ENCODE measurements at places on chromosomes 4 and X.
A peak's percentile ranks its signal among the peaks of the same experiment; 100 is the strongest.

DNA sequence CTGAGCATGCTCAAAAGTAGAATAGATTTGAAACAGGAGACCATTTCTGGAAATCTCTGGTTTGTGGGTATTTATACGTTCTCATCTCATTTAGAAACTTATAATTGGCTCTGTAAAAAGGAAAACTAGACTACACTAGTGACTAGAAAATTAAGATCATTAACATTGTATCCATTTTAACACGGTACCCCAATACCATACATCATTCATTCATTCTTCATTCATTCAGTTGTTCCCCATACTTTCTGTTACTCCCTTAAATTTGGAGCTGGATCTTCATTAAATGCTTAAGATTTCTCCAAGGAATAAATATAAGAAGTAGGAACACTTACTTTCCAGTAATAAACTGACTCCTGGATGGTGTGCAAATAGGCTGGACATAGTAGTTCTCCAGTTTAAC is 1.3 kb downstream of the ARSJ start:
- DNase-seq = no peak

- DNase-seq = no peak
Observed at GRCh38 chrX:142733327-142733726, 292.4 kb upstream of the SPANXN4 start.

GRCh38 chrX:129496625-129497024 is 26.7 kb downstream of the SMARCA1 start:
- no peak for DNase-seq

GRCh38 chr4:98452091-98452490 is 190.9 kb downstream of the RAP1GDS1 start:
- DNase-seq = no peak

DNA sequence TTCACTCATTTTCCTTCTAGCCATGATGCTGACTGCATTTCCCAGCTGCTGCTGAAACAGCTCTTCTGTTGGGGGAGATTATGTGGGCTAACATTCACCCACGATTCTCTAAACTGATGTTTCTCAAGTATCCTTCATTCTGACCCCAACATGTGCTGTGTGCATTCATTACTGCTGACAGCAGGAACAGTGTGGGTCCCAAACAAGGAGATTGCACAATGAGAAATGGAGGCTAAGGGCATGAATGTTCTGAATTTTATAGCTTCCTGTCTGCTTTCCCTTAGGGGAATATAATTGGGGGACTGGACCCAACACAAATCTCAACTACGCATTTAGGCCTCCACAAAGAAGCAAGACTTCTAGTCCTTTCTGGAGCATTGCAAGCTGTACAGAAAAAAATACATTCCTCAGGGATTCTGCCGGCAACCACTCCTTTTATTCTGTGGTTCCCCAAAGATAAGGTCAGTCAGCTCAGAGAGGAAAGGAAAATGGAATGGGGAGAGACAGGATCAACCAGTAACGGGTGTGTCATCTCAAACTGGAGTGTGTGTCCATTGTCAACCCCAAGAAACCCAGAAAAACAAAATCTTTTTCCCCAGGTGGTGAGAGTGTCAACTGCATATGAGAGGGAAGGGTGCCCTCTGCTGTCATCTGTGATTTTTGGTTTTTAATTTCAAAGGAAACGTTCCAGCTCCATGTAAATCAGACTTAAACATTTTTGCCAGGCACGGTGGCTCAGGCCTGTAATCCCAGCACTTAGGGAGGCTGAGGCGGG is 81.5 kb upstream of the EGFL6 start:
- peak; percentile 23 for DNase-seq

DNA sequence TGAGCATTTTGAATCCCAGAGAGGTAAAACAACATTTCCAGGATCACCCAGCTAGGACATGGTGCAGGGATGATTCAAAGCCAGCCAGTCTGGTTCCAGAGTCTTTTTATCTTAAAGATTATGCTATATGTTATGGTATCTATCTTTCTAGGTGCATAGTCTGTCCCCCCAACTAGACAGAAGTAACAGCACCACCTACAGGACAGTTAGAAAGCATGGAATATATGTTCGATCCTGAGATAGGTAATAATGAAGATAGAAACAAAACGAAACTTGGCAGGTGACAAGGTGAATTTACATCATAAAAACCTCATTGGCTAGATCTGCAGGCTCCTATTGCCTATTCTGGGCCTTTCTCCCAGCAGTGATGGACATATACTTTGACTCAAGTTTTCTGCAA is 723.2 kb downstream of the SMARCA1 start:
- no peak for DNase-seq

DNA sequence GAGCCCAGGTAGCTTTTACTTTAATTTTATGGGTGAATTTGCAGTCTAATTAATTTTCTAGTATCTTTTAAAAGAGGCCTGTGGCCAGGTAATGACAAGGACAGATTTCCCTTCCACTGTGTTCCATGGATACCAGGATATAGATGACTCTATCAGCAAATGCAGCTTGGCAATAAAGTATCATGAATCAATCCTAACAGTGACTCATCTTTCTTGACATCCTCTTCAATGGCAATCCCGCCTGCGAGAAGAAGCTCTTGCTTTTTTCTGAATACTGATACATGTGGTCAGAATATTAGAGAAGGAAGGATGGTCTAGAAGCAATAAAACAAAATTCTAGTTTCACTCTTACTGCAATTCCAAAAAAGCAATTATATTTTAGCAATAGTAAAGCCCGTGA is 267.8 kb downstream of the DTHD1 start:
- DNase-seq = no peak

GRCh38 chr4:107153228-107153627 is 117.1 kb upstream of the DKK2 start:
- no peak for DNase-seq

GRCh38 chr4:1989533-1990347 is 19.0 kb downstream of the NELFA start:
- no peak for DNase-seq

DNA sequence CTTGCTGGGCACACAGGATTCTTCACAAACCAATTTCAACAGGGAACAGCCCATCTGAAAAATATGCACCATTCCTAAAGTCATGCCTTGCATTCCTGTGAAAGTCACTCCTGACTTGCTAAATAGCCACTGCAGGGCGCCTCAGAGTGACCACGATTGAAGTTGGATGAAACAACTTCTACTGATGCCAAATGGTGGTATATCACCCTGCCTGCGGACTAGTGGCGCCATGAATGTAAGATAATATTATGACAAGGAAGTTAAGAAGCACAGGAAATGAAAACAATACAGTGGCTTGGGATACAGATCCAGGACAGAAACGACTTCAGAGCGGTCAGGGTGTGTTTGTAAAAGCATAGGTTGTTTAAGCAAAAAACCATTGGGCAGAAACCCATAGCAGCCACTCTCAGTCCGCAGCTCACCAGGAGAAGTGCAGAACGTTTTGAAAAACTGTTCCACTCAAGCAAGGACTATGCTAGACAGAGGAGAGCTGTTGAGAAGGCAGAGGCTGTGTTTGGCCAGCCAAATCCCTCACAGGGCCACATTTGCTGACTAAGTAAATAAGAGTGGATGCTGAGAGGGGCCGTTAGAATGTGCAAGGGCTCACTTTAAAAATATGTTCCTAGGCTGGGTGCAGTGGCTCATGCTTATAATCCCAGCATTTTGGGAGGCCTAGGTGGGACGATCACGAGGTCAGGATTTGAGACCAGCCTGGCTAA is 250.4 kb downstream of the PTTG2 start:
- no peak for DNase-seq

- no peak for DNase-seq
Observed at GRCh38 chrX:104105330-104106262, 6.7 kb upstream of the ZCCHC18 start.

- no peak for DNase-seq
Observed at GRCh38 chrX:118231464-118231863, 114.4 kb upstream of the WDR44 start.

DNA sequence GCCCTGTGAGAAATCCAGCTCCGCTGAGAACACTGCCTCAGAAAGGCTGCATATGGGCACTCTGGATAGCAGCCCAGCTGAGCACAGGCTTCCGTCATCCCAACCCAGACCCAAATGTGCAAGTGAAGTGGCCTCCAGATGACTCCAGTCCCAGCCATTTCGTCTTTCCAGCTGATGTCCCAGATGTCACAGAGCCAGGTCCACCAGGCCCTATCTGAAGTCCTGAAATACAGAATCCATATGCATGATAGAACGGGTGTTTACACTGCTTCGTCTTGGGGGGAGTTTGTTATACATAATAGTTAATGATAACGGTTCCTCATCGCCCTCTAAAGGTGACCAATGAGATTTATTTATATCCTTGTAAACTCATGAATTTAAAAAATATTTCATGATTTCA is 72.6 kb upstream of the TRIM2 start:
- DNase-seq = no peak

- peak; percentile 81 for DNase-seq
Observed at GRCh38 chr4:7939377-7940108, at the start of gene AFAP1. TSS of gene AFAP1 (minus strand) at chr4:7939861. CDS start at chr4:7872078, 67,783 bp downstream.

DNA sequence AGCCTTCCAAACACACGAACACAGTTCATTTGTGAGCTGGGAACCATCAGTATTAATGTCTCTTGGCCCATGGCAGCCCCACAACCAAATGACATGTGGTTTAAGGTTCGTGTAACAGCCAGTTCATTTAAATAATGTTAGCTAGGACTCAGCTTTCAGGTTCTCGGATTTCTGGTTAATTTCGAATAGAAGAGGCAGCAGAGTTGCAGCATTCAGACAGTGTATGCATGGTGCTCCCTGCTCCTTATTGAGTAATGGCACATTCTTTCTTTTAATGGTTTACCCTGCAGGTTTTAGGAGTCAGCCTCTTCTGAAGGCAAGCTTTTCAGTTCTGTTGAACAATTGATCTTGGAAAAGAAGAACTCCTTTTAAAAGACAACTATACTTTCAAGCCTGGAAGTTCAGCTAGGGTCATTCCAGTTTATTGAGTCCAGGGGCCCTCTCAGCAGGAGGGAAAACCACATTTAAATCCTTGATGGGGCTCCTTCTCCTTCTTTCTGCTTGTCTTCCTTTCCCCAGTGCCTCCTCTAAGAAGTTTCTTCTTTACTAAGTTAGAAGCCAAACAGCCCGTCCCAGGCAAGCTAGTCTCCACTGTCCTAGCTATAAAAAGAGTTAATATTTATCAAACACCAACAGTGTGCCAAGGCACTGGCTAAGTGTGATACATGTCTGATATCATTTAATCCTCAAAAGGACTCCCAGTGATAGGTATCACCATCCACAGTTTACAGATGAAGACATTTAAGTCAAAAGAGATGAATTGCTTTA is 5.0 kb upstream of the RNF175 start:
- no peak for DNase-seq

- no peak for DNase-seq
Observed at GRCh38 chr4:188117631-188118324, 8.4 kb upstream of the TRIML2 start.

GRCh38 chrX:77085372-77085771 is 361.8 kb upstream of the FGF16 start:
- DNase-seq = no peak

GRCh38 chr4:55609393-55609866 is 17.4 kb upstream of the PDCL2 start:
- DNase-seq = no peak

DNA sequence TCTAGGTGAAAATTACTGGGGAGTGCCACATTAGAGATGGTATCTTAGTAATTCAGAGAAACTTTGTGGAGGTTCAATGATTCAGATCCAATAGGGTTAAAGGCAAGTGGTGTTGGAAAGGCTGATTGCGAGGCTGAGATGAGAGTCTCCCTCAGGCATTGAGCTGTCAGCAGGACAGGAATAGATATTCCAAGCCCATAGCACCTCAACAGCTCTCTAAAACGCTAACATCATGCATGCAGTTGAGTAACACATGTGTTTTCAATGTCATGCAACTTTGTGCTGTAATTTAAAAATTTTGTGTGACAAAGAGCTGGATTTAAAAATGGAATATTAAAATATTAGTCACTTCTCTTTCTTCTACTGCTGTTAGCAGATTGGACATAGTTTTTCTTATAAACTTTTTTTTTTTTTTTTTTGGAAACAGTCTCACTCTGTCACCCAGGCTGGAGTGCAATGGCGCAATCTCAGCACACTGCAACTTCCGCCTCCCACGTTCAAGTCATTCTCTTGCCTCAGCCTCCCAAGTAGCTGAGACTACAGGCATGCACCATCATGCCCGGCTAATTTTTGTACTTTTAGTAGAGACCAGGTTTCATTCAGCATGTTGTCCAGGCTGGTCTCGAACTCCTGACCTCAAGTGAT is 173.5 kb upstream of the C1QTNF7 start:
- DNase-seq = no peak

DNA sequence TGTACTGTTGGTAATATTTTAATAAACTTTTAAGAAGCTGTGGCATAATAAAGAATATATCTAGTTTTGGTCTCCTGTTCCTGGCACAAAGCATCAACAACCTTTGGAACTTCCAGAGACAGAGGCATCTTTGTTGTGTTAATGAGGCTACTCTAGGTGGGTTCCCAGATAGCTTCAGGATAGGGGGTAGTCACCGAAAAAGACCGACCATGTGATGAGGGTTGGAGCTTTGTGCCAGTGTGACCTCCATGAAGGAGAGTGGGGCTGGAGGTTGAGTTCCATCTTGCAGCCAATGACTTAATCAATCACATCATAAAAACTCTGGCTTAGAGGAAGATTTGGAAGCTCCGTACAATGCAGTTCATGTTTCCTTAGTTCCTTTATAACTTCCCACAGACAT is 9.9 kb downstream of the PPAT start:
- no peak for DNase-seq

GRCh38 chrX:149494844-149495565 is 10.1 kb downstream of the IDS start:
- DNase-seq = no peak

- DNase-seq = no peak
Observed at GRCh38 chr4:102342404-102343074, 2.7 kb downstream of the SLC39A8 start.

- DNase-seq = no peak
Observed at GRCh38 chr4:89929425-89930159, 34.9 kb downstream of the MMRN1 start.

- no peak for DNase-seq
Observed at GRCh38 chr4:183106839-183107238, 7.8 kb downstream of the WWC2 start.

DNA sequence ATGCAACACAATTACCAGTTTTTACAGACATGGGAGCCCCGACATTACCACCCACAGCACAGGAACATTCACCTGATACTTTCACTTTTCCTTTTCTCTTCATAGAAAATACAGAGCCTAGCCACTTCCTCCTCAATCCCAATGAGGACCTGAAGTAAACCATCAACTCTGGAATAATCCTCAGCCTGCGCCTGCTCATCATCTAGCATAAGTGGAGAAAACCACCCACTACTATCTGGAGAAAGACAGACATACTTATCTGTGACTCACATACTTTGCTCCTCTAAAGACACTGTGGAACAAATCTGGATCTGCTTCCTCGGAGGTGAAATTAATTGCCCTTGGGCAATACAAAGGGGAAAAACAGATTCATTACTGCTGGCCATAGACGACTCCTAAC is 47.8 kb downstream of the ZCCHC13 start:
- no peak for DNase-seq

DNA sequence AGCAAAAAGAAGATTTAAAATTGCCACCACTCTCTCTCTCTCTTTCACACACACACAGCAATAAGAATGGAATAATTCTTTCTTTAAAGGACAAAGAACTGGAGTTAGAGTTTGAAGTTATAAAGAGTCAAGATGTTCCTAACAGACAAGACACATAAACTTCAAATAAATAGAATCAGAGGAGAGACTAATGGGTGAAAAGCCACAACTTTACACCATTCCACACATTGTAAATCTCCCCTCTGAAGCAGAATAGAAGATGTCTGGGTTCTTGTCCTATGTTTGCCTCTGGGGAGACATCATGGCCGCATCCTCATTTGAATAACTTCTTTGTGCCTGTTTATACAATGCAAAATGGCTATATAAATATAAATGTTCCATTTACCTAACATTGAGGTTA is 39.6 kb downstream of the SLC39A8 start:
- no peak for DNase-seq

- DNase-seq = no peak
Observed at GRCh38 chr4:24236532-24236931, 346.7 kb upstream of the PPARGC1A start.

All from stimulated activated CD8-positive, alpha-beta memory T cell treated with anti-CD3 and anti-CD28 coated beads, Interleukin-12 subunit alpha, Interleukin-12 subunit beta, amount 100 ng/mL, for 1 hour (primary cell).